Peyer's patch (tissue), 4 donors: ENCODE measurements at places on chromosomes 5 and 9.

DNA sequence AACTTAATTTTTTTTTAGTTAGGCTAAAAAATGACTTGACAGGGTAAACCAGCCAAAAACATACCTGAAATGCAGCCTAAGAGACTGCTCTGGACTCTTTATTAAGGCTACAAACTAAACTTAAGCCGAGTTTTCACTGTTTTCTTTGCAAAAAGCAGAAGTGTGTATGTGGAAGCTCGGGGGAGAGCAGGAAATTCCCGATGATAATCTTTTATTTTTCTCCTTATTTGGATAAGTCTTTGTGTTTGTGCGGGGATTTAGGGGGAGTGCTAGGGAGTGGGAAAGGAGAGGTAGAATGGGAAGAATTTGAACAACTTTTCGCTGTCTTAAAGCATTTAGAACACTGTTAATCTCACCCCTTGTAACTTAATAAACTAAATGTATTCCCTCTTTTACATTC, 30.7 kb upstream of the GPR21 start:
- no peaks in the 10 kb centered on the region for H3K4me1 ChIP-seq
- H3K27me3 ChIP-seq: no peaks in the 10 kb centered on the region
- H3K4me3 ChIP-seq: no peak overlapping the region

- H3K27me3 ChIP-seq: no peaks in the 10 kb centered on the region
- H3K4me3 ChIP-seq: peak within 1 kb of the TSS; percentile 88
- H3K27ac ChIP-seq: peak within 1 kb of the TSS; percentile 89
- DNase-seq: peak; percentile 85
- H3K4me1 ChIP-seq: peaks cover 8% of the 10 kb centered on the region
- no peaks in the 10 kb centered on the region for H3K36me3 ChIP-seq
Measured at GRCh38 chr5:61162010-61162831, at the start of gene SMIM15. Gene SMIM15, minus strand, starts transcription at chr5:61162468. Its CDS starts 2,297 bp downstream, at chr5:61160171.

DNA sequence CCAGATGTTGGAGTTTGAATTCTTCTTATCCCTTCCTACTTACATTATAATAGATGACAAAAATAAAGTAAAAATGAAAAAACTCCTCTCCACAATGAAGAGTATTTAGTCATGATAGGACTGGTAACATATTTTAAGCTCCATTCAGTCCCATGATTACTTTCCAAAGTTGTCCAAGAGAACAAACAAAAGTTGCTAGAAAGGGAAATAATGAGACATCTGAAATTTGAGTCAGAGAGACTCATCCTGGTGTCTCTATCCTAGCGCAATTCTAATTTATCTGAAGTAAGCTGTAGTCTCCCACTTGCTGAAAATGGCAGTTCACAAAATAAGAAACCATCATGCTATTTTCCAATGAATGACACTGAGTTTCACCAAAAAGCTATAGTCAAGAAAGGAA, 152.2 kb downstream of the BNC2 start:
- H3K4me1 ChIP-seq: no peaks in the 10 kb centered on the region
- H3K4me3 ChIP-seq: no peak overlapping the region
- no peak for DNase-seq
- H3K27ac ChIP-seq: no peak overlapping the region
- H3K36me3 ChIP-seq: no peaks in the 10 kb centered on the region
- no peaks in the 10 kb centered on the region for H3K27me3 ChIP-seq

DNA sequence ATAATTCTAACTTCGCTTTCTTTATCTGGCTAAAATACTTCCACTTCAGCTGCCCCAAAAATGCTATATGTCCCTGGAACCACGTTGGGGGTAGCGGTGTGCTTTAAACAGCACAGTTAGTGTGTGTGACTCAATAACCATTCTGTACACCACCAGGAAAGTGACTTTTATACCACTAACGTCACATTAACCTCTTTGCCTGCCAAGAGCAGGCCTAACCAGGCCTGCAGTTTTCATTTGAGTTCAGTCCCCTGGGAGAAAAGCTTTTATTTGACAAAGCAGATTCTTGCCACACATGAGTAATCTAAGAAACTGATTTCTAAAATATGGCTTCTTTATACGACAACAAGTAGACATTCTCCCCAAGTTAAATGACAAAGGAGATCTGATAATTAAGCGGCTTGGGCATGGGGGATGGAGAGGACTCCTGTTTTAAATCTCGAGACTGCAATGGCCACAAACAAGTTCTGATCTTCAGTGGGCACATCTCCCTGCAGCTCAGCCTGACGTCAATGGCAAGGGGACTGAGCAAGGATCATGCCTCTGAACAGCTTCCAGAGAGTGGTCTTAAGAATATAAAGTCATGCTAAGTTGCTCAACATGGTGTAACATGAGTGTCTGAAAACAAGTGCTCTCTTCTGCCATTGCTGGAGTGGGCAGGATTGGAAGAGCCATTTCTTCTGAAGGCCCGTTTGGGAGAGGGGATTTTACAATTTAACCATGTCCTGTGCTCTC, 91.8 kb downstream of the GLIS3 start:
- H3K27ac ChIP-seq: no peak overlapping the region
- no peaks in the 10 kb centered on the region for H3K4me1 ChIP-seq
- no peaks in the 10 kb centered on the region for H3K27me3 ChIP-seq
- DNase-seq: no peak

DNA sequence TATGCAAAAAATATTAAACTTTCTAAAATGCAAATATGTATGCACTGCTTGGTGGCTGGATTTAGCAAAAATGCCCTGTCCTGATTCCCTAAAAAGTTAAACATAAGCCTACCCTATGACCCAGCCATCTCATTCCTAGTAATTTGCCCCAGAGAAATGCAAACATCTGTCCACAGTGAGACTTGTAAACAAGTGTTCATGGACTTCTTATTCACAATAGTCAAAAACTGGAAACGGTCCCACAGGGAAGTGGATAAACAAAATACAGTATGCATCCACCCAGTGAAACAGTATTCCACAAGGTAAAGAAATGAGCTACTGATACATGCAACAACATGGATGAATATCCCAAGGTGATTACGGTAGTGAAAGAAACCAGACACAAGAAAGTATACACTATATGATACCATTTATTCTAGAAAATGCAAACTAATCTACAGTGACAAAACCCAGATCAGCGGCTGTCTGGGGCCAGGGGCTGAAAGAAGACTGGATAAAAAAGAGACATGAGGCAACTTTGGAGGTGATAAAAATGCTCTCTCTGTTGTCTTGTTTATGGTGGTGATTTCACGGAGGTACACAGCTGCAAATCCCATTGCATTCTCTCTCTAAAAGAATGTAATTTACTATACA, 277.3 kb downstream of the GLIS3 start:
- no peaks in the 10 kb centered on the region for H3K27me3 ChIP-seq
- no peak overlapping the region for H3K27ac ChIP-seq
- no peak for DNase-seq
- H3K36me3 ChIP-seq: no peaks in the 10 kb centered on the region
- no peak overlapping the region for H3K4me3 ChIP-seq
- H3K4me1 ChIP-seq: no peaks in the 10 kb centered on the region
